ENCODE measurements at places on chromosomes 2 and 18. TPM values are rescaled to one million over a fixed set of nuclear protein-coding genes. Genes with fewer than 3 reads are reported as not detected.

BCL11A gene
- 0.71 TPM for total RNA-seq

DNA sequence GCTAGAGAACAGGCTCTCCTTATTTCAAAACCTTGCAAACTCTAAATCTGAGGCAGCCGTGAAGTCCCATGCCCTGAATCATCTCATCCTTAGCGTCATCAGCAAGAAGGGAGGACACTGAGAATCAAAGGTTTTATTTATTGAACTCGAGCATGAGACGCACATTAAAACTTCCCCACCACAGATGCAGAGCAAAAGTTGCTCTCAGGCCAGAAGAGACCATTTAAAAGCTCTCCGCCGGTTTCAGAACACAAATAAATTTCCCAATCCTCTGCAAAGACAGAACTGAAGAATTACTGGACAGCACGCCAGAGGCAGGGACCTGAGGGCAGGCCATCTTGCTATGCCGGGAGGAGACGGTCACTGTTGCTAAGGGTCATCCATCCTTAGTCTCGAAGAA is 1.3 kb downstream of the AMMECR1L start:
- DNase-seq, result no peak

AFF3 gene
- 15.5 TPM for total RNA-seq

GRCh38 chr2:106735807-106736206 is 150.2 kb downstream of the ST6GAL2 start:
- no peak for DNase-seq

GRCh38 chr2:192011196-192011595 is 164.3 kb upstream of the CAVIN2 start:
- no peak for DNase-seq

FBXO48 gene
- total RNA-seq, result 1.3 TPM

- no peak for DNase-seq
These were observed 45.0 kb downstream of the TCF7L1 start for GRCh38 chr2:85178154-85178553.

DNA sequence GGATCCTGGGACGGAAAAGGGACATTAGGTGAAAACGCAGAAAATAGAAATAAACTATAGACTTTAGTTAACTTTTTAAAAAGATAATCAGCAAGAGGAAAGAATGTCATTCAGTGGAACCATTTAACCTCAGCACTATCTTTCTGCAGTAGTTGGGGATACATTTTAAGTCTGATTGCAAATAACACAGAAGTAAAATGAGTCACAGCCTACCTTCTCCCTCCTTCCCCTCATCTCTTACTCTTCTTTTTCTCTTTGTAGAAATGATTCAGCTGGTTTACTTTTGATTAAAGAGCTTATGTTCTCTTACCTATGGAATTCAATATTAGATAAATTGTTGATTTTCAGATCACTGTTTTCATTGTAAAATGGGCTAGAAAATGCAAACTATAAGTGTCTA is 171.2 kb downstream of the FAM210A start:
- DNase-seq, result no peak

LMAN2L gene
- 9.0 TPM for total RNA-seq

Data from posterior vena cava (tissue), 2 donors.